ENCODE measurements at places on chromosomes 5 and 9.

GRCh38 chr9:114906922-114907571 lies 23.3 kb downstream of the TNFSF8 start:
- DNase-seq: peak; percentile 76

DNA sequence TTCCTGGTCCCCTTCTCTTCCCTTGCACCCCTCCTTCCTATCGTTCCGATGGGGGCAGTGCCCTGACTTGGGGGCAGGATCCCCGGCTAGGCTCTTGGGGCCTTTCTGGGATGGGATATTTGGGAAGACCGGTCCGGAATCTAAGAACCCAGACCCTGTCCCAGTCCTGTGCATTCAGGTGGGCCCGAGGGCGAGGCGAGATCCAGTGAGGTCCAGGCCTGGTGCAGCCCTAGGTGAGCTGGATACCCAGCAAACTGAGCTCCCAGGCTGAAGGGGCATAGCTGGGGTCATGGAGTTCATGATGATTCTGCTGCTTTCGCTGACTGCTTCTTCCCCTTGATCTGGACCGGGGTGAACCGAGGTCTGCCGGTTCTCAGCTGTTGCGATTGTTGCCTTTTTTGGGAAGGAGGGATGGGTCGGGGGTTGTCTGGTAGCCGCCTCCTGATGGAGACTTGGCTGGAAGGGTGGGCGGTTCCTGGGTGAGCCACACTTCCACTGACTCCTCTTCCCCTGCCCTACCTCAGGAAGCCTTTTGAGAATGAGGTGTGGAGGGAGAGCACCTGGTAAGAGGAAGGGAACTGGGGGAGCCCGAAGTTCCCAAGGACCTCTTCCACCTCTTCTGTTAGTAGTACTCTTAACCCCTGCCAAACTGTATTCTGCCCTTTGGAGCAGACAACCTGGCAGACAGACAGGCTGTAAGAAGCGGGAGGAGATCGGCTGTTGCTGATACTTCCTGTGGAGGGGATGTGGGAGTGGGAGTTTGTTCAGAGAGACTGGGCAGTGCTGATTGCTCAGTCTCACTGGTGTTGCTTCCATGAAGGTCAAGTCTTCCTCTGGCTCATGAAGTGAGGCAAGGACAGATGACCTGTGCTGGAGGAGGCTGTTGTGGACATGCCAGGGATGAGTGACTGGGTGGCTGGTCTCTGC lies 1.0 kb downstream of the LRRC8A start:
- DNase-seq: peak; percentile 37

- no peak for DNase-seq
These were observed 122.5 kb downstream of the RFX3 start for GRCh38 chr9:3403315-3403714.

DNA sequence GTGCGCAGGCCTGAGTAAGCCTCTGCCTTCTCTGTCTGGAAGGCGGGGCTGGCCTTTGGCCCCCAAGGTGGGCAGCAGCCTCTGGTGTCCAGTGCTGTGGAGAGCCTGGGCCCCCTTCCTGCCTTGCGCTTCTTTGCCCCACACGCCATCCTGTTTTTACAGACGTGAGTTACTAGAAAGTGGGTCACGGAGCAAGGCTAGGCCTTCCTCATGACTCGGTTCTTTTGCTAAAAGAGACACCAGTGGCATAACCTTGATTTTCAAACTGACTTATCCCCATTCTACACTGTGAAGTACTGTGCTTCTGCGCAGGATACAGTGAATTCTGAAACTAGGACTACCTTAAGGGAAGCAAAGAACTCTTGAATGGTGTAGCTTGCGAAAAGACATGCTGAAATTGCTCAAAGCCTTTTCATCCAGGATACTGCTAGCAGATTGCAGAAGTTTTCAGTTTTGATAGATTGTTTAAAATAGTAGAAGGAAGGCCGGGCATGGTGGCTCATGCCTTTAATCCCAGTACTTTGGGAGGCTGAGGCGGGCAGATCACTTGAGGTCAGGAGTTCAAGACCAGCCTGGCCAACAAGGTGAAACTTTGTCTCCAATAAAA lies 7.2 kb downstream of the ROPN1L start:
- no peak for DNase-seq

GRCh38 chr5:179698935-179699615 lies at the start of gene CANX:
TSS of gene CANX (plus strand) at chr5:179698967. CDS start at chr5:179705682, 6,715 bp downstream.
- no peak for DNase-seq

GRCh38 chr5:178111925-178112324 lies 1.4 kb upstream of the N4BP3 start:
- DNase-seq: no peak

GRCh38 chr5:68830377-68830898 lies 263.4 kb upstream of the SLC30A5 start:
- DNase-seq: no peak

GRCh38 chr9:89430995-89431394 lies 66.9 kb downstream of the SEMA4D start:
- DNase-seq: no peak

GRCh38 chr9:126417043-126417442 lies 90.4 kb downstream of the MVB12B start:
- no peak for DNase-seq

GRCh38 chr5:166979307-166979895 lies 1312.0 kb upstream of the WWC1 start:
- no peak for DNase-seq

GRCh38 chr9:35705836-35706430 lies 16.2 kb upstream of the TPM2 start:
- DNase-seq: no peak

GRCh38 chr9:110615498-110615897 lies 36.0 kb upstream of the SVEP1 start:
- DNase-seq: no peak

GRCh38 chr9:98083061-98083501 lies 26.5 kb downstream of the NANS start:
- no peak for DNase-seq

GRCh38 chr9:83599071-83599470 lies 23.9 kb upstream of the IDNK start:
- DNase-seq: no peak

- no peak for DNase-seq
These were observed 691.1 kb upstream of the C9orf72 start for GRCh38 chr9:28264368-28264767.

GRCh38 chr9:34633851-34634550 lies 3.6 kb downstream of the SIGMAR1 start:
- DNase-seq: peak; percentile 71

GRCh38 chr9:117869287-117869686 lies 165.1 kb downstream of the TLR4 start:
- no peak for DNase-seq

GRCh38 chr5:69504036-69504435 lies 11.4 kb downstream of the OCLN start:
- no peak for DNase-seq

- DNase-seq: peak; percentile 44
These were observed 32.0 kb upstream of the DMRT2 start for GRCh38 chr9:1018121-1018520.

DNA sequence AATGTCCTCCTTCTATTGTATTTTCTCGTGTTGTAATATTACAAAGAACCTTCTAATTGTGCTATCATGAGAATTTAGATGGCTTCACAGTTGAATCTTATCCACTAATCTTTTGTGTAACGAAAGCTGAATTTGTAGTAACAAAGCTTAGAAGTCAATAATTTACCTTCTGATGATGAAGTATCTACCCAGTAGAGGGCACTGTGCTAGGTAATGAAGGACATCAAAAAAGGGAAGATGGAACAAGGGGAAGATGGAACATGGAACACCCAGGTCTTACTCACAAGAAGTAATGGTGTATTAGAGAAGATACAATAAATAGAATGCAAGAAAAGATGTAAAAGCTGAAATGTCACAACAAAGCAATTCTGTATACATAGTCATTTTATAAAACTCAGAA lies 131.0 kb upstream of the CCNG1 start:
- peak; percentile 55 for DNase-seq

GRCh38 chr9:134210511-134210907 lies 46.1 kb upstream of the RNU6ATAC start:
- no peak for DNase-seq

DNA sequence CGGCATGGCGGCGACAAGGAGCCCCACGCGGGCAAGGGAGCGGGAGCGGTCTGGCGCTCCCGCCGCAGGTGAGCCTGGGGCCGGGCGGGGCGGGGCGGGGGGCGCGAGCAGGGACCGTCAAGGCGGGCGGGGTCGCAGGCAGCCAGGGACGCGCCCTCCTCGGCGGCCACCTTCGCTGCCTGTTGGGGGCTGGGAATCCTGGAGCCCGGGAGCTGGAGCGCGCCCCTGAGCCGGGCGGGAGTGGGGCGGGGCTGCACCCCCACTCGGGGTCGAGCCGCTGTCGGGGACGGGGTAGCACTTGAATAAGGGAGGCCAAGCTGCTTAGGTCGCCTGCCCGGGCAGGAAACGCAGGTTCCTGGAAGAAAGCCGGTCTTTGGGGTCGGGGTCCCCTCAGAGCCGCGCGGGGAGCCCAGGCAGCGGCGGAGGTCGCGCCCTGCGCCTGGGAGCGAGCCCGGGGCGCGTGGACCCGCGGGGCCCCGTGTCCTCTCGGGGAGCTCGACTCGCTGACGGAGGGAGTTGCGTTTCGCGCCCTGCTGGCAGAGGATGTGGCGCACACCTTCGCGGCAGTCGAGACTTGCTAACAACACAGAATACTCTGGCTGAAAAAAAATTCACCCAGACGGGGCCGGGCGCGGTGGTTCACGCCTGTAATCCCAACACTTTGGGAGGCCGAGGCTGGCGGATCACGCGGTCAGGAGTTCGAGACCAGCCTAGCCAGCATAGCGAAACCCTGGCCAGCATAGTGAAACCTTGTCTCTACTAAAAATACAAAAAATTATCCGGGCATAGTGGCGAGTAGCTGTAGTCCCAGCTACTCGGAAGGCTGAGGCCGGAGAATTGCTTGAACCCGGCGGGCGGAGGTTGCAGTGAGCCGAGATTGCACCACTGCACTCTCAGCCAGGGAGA lies 552 bp downstream of the OTULINL start:
- peak; percentile 35 for DNase-seq

DNA sequence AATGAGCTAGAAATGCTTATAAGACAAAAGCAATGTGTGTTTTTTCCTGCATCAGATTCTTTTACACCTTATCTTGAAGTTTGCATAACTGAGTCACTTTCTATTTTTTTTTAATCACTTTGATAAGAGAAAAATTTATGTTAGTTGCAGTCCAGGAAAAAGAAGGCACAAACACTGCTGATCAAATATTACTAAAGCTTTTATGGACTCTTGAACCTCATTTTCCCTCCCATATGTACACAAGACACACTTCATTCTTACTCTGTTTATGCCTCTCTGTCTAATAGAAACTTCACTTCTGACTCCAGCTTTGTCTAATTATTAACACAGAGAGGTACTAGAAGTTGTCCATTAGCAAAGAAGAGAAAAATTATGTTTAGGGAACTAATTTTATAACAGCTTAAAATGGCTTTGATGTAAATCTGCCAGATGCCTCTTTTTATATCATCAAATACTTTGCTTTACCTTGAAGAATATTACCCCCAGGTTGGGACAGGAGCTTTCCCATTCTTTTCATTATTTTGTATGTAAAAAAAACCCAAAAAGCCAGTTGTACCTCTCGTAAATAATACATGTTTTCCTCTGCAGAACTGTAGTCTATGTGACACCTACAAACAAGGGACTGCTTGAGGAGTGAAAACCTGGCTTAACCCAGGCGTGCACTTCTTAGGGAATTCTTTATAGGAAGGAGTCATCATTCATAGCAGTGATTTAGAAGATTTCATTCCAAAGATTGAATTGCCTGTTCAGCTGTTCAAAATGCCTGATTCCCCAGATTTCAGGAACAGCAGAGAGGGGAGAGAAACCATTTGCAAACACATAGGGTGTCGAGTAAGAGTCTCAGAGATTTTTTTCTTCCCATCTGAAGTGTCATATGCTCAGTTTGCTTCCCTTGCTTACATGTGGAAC lies 72.6 kb downstream of the DAPK1 start:
- DNase-seq: no peak

- DNase-seq: no peak
These were observed 15.7 kb upstream of the TNC start for GRCh38 chr9:115133649-115134048.

DNA sequence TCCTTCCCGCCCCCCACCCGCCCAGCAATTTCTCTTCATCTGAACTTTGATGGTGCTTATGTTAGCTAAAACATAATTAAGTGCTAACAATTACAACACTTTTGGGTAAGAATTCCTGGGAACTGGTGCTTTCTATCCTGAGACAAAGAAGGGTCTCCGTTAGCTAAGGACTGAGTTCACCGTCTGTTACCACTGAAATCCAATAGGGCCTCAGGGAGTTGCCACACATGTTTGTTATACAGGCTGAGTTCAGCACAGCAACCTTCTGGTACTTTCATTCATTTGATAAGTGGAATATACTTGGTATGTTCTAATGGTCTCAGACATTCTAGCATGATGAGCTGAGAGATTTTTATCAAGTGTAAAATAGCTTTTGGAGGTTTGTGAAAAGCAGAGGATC lies 437.9 kb downstream of the EFNA5 start:
- no peak for DNase-seq

- no peak for DNase-seq
These were observed 19.6 kb upstream of the TNC start for GRCh38 chr9:115137526-115137925.

- DNase-seq: peak; percentile 76
These were observed 721 bp upstream of the MAML1 start for GRCh38 chr5:179731791-179732411.

GRCh38 chr5:22471154-22471553 lies 382.0 kb downstream of the CDH12 start:
- no peak for DNase-seq

DNA sequence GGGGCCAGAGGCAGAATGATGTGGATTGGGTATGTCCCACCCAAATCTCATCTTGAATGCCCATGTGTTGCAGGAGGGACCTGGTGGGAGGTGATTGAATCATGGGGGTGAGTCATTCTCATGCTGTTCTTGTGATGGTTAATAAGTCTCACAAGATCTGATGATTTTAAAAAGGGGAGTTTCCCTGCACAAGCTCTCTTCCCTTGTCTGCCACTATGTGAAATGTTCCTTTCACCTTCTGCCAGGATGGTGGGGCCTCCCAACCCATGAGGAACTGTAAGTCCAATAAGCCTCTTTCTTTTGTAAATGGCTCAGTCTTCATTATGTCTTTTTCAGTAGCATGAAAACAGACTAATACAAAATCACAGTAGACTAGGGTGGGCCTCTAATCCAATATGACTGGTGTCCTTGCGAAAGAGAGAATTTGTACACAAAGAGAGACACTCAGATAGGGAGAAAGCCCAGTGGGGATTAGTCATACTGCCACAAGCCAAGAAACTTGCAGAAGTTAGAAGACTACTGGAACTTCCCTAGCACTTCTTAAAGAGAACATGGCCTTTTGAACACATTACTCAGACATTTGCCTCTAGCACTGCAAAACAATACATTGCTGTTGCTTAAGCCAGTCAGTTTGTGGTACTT lies 68.4 kb downstream of the ANXA1 start:
- peak; percentile 16 for DNase-seq

DNA sequence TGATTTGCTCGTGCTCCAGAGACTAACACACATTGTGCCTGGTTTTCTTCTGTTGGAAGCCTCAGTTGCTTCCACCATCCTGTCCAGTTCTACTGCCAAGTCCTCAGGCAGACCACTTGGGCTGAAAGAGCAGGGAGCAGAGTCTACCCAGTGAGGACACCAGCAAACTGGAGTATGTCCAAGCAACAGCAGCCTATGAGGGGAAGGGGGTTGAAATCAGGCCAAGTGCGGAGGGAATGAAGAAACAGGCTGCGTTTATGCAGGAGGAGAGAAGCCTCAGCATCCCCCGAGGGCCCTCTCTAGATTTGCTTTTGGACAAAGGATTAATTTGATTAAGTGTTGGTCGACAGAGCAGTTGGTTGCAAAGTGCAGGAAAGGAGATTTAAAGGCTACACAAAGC lies 14.5 kb downstream of the DOCK2 start:
- no peak for DNase-seq

Data from Kasumi-1 (cell line).